ENCODE measurements at places on chromosomes 5 and 9. TPM values are rescaled to one million over a fixed set of nuclear protein-coding genes. Genes with fewer than 3 reads are reported as not detected.

BNC2 gene
- total RNA-seq = 7.0 TPM

PRRX2 gene
- total RNA-seq = 0.17 TPM

DNA sequence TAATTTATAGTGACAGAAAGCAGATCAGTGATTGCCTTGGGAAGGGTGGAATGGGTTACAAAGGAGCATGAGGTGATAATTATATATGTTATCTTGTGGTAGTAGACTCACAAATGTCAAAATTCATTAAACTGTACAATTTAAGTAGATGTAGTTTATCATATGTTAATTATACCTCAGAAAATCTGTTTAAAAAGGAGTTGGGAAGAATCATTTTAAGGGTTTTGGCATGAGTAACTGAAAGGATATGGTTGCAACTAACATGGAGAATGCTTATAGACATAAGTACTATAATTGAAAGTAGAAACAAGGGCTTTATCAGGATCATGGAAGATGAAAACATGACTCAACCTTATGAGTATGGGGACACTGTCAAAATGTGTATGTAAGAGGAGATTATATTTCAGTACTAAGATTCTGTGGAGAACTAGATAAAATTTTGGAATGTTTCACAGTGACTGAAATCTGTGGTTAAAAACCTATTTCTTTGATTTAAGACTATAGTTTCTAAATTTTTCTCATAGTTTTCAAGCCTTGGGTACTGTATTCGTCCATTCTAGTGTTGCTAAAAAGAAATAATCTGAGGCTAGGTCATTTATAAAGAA, 73.3 kb downstream of the FCHO2 start:
- DNase-seq = peak; percentile 4

GLRA1 gene
- not detected for total RNA-seq

GRCh38 chr5:79562351-79563246, 48.7 kb upstream of the HOMER1 start:
- DNase-seq = peak; percentile 69

RGP1 gene
- 22.4 TPM for total RNA-seq

DNA sequence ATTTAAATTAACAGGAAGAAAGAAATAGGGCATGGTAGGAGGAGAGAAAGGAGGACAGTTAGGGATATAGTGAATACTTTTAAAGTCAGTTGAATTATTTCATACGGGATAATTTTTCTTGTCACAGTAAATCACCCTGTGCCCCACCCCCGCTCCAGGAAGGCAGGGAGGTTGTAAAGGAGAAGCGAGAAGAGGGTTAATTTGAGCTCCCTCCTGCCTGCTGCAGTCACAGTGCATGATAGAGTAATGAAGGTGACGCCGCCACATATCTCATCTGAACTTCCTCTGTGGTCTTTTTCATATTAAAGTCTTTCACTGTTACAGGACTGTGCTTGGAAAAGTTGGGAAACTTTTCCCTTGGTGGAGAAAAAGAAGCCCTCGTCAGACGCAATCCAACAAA, 896 bp upstream of the PCSK5 start:
- DNase-seq = no peak

DNA sequence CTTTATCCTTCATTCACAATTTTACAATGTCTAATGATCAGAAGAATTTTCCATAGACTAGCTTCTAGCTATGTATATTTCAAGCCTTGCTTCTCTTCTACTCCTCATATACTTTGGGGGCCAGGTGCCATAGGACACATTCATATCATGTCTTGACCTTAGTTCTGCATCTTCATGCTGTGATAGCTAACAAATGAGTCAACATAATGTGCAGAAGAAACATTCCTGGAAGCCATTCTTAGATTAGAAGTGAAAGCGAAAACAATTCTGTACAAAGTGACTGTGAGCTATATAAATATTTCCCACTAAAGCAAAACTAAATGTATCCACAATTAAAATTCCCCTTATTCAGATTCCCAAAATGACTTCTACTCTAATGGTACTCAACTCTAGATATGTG, 320.2 kb upstream of the NREP start:
- peak; percentile 36 for DNase-seq

All from M059J (cell line).